GM23338 (cell line): ENCODE measurements at places on chromosomes 16 and 17. TPM values are rescaled to one million over a fixed set of nuclear protein-coding genes. Genes with fewer than 3 reads are reported as not detected.

Gene TCAP
- 0.74 and 2.1 TPM in 2 replicates for total RNA-seq

GRCh38 chr16:81707411-81708265 lies 71.5 kb upstream of the PLCG2 start:
- no peaks in the 10 kb centered on the region for H3K27me3 ChIP-seq
- no peak overlapping the region for H3K4me3 ChIP-seq
- H3K27ac ChIP-seq = no peak overlapping the region
- no peaks in the 10 kb centered on the region for H3K36me3 ChIP-seq
- H3K4me1 ChIP-seq = peaks cover 20% of the 10 kb centered on the region
- DNase-seq = no peak

DNA sequence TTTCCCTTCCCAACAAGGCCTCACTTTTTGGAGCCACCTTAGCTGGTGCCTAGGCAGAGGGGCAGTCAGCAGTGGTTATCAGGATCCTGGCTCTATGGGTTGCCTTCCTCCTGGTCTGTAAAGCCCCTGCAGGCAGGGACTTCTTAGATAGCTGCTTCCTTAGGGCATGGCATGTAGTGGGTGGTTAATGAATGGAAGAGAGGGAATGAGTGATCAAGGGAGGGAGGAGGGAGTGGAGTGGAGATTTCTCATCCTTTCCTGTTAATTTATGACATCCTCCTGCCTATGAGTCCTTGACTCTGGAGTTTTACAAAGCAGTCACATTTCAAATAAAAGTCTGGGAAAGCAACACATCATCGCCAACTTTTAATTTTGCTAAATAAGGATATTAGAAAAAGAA lies 40.7 kb downstream of the SNX20 start:
- H3K4me3 ChIP-seq = no peak overlapping the region
- no peak overlapping the region for H3K27ac ChIP-seq
- no peak for DNase-seq
- no peaks in the 10 kb centered on the region for H3K27me3 ChIP-seq
- H3K36me3 ChIP-seq = no peaks in the 10 kb centered on the region

Gene CDH1
- 142 TPM in 2 replicates for total RNA-seq

DNA sequence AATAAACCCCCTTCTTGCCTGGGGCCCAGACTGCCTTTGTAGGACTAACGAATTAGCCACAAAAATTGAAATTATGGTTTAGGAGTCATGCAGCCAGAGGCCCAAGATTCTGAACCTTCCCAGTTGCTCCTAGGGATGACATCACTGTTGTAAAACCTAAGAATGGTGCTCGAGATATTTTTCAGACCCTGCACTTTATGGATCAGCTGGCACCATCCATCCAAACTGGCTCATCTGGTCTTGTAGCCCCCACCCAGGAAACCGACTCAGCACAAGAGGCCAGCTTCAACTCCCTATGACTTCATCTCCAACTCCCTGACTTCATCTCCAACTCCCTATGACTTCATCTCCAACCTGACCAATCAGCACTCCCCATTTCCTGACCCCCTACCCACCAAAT lies 10.9 kb upstream of the EVPL start:
- H3K4me1 ChIP-seq = peaks cover 10% of the 10 kb centered on the region
- H3K27ac ChIP-seq = peak overlapping the region; percentile 59; the same call in 1 of the 2 replicates
- no peaks in the 10 kb centered on the region for H3K27me3 ChIP-seq
- peaks cover 21% of the 10 kb centered on the region for H3K36me3 ChIP-seq

Gene ASIC2
- 2.1 and 2.8 TPM in 2 replicates for total RNA-seq
